Endothelial cell of coronary artery (primary cell): ENCODE measurements at places on chromosomes 13 and 19. TPM values are rescaled to one million over a fixed set of nuclear protein-coding genes. Genes with fewer than 3 reads are reported as not detected.

Gene TMEM255B
- total RNA-seq = 23.0 and 26.9 TPM in 2 replicates

Gene CACNG7
- total RNA-seq = 0.18 and 0.38 TPM in 2 replicates

Gene TMEM221
- total RNA-seq = under 0.01 and 0.09 TPM in 2 replicates

Gene ZNF723
- not detected in 2 replicates for total RNA-seq

Gene ZNF829
- total RNA-seq = 0.45 and 1.8 TPM in 2 replicates

Gene HSD17B14
- total RNA-seq = 4.6 and 4.9 TPM in 2 replicates

Gene ERCC5
- 40.0 and 43.3 TPM in 2 replicates for total RNA-seq

Gene OR7C1
- not detected in 2 replicates for total RNA-seq

Gene ANGPTL4
- total RNA-seq = 21.4 and 262 TPM in 2 replicates

Gene ATP4B
- total RNA-seq = not detected in 2 replicates

Gene SMIM24
- not detected in 2 replicates for total RNA-seq
